ENCODE measurements at places on chromosomes 16 and 17. TPM values are rescaled to one million over a fixed set of nuclear protein-coding genes. Genes with fewer than 3 reads are reported as not detected.

DNA sequence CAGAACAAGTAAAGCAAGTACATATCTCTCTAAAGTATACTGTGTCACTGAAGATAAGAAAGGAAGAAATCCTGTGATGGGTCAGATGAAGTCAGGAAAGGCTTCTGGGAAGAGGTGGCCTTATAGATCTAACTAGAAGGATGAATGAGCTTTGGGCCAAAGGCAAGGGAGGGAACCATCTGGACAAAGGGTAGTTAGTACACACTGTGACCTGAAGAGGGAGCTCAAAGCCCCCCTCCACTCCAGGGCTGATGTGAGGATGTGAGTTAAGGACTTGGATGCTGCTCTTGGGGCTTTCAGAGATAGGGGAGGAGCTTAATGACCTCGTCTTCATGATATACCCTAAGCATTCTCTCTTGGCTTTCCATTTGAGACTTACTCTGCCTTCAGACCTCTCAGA lies 185.3 kb upstream of the CACNG3 start:
- peak; percentile 42 for DNase-seq

PRKCB gene
- total RNA-seq: 0.69 TPM

GRCh38 chr16:17802571-17802970 lies 331.8 kb upstream of the XYLT1 start:
- no peak for DNase-seq

DNA sequence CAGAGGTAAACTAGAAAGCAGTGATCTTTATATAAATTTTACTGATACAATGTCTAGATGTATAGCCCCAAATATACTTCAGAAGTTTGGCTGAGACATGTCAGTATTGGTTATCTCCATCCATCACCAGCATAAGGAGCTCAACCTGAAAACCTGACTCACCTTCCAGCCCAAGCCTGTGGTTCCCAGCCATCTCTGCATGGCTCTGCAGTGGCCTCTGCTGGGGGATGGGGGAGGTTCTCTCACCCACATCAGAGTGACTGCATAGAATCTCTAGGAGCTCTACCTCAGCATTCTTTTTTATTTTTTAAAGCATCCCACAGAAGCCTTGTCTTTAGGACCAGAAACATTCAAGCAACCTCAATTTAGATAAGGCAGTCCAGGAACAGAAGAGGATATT lies 27.3 kb downstream of the USP7 start:
- DNase-seq: peak; percentile 76

DNA sequence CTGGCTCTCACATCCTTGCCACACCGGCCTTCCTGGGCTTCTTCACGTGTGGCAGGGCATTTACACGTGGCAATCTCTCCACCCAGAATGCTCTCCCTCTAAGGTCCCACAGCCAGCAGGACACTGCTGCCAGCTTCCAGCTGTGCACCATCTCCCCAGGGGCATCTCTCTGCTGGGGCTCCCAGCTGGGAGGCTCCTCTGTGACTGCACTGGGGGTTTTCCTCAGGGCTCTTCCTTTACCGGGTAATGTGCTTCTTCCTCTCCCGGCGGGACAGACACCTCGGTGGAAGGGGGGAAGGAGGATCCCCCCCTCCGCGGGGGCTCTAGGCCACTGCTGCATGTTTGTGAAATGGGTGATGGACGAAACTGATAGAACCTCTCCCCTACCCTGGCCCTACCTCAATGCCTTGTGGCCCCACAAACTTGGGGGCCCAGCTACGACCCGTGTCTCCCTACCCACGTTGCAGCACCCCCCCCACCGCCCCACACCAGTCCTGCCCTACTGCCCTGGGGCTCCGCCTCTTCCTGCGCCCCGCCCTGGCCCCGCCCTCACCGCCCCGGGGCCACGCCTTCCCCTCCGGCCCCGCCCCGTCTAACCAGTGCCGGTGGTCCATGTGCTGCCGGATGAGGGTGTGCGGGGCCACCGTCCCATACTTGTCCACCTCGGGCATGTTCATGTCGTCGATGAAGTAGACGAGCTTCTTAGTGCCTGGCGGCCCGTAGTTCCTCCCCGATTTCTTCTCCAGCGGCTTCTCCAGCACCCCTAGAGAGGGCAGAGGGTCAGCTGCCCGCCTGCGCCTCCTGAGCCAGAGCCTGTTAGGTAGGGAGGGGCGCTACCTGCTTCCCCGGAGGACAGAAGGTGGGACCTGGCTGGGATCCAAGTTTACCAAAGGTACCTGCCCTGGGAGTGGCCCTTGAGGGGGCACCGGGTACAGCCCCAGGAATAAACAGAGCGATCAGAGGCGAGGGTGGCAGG lies 92.6 kb downstream of the DNAH17 start:
- no peak for DNase-seq

DNA sequence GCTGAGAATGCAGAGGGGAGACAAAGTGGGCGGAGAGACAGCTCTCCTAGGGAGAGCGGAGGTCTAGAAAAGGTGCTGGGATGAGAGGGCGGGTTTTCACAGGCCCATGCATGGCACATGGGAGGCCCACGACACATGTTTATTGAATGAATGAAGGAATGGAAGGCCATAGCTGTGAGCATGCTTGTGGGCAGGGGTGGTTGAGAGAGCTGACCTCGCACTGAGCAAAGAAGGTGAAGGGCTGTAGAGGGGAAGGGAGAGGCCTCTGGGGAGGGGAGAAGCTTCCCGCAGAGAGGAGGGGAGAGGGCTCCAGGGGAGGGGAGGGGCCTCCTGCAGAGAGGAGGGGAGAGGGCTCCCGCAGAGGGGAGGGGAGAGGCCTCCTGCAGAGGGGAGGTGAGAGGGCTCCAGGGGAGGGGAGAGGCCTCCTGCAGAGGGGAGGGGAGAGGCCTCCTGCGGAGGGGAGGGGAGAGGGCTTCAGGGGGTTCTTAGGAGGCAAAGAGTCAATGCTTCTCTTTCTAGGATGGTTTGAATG lies 27.3 kb downstream of the SDK2 start:
- no peak for DNase-seq

- DNase-seq: no peak
These were observed 318.7 kb upstream of the RBFOX1 start for GRCh38 chr16:7013990-7014389.

- no peak for DNase-seq
These were observed 454.8 kb upstream of the CDH11 start for GRCh38 chr16:65576631-65577030.

- DNase-seq: no peak
These were observed 5.5 kb upstream of the TGFB1I1 start for GRCh38 chr16:31466381-31466841.

Data from glutamatergic neuron (in vitro differentiated cells).